ENCODE measurements at places on chromosomes 7 and 10.

DNA sequence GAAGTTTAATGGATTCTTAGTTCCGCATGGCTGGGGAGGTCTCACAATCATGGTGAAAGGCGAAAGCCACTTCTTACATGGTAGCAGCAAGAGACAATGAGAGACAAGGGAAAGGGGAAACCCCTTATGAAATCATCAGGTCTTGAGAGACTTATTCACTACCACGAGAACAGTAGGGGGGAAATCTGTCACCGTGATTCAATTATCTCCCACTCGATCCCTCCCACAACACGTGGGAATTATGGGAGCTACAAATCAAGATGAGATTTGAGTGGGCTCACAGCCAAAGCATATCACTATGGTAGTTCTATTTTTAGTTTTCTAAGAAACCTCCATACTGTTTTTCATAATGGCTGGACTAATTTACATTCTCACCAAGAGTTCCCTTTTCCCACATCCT lies 36.7 kb downstream of the SPAM1 start:
- no peak for DNase-seq

DNA sequence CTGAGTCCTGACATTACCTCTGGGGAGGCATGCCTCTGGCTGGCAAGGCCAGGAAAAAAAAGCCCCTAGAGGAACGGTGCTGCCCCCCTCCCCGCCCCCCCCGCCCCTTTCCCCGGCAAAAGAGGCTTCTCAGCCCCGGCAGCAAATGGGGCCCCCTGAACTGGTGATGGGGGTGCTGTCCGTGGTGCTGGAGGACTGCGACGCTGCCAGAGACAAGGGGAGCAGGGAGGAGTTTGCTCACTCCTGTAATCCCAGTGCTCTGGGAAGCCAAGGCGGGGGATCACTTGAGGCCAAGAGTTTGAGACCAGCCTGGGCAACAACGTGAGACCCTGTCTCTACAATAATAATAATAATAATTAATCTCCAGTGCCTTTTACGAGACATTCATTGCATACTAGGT lies 23.7 kb downstream of the SRRM3 start:
- DNase-seq, result no peak

DNA sequence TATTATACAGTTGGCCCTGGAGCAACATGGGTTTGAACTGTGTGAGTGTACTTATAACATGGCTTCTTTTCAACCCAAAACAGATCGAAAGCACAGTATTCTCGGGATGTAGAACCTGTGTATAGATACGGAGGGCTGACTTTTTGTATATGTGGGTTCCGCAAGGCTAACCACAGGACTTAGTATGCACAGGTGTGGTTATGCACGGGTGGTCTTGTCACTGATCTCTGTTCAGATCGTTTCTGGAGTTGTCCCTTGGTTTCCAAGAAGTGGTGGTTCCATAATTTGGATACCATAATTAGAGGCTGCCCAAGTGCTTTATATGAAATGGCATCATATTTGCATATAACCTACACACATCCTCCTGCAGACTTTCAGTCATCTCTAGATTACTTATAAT lies 10.9 kb upstream of the BHLHA15 start:
- no peak for DNase-seq

- DNase-seq, result no peak
Observed at GRCh38 chr7:135684136-135684535, 21.8 kb downstream of the STMP1 start.

- no peak for DNase-seq
Observed at GRCh38 chr10:132245056-132245455, 58.3 kb downstream of the DPYSL4 start.

GRCh38 chr10:44516891-44517290 lies 132.0 kb upstream of the CXCL12 start:
- no peak for DNase-seq

DNA sequence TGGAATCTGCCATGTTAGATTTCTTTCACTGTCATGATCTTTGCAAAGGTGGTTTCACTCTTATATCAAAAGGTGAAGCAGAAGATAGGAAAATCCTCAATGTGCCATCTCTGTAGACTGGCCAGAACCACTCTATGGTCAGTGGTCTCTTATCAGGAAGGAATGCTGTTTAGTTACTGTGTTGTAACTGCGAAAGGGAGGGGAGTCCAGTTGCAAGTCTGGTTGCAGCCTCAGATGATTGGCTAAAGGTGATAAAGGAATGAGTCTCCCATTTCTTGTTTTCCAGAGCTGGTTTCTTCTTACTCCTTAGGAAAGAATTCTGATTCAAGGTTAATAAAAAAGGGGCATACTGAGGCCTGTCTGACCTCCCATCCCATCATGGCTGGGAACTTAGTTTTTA lies 58.2 kb upstream of the ICA1 start:
- no peak for DNase-seq

DNA sequence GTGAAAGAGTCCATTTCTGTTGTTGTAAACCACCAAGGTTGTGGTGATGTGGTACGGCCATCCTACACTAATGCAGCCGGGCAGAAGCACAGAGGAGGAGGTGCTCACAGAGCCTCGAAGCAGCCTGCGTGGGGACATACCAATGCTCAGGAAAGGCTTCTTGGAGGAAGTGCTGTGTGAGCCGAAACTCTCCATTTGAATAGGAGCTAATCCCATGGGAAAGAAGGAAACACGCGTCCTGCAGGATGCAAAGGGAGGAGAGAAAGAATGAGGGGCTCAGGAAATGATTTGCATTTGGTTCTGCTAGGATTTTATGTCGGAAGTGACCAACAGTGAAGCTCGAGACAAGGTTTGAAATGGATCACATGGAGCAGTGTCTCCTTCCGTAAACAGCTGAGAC lies 477.9 kb upstream of the ANKRD30A start:
- DNase-seq, result no peak

- DNase-seq, result no peak
Observed at GRCh38 chr10:107741971-107742370, 577.5 kb upstream of the SORCS1 start.

- DNase-seq, result no peak
Observed at GRCh38 chr7:119271147-119271779, 1001.7 kb upstream of the KCND2 start.

- no peak for DNase-seq
Observed at GRCh38 chr7:78777829-78778228, 675.6 kb downstream of the MAGI2 start.

- DNase-seq, result no peak
Observed at GRCh38 chr10:69738071-69738470, 63.6 kb upstream of the COL13A1 start.
